Mesenchymal stem cell (in vitro differentiated cells and primary cell): ENCODE measurements at places on chromosomes 5 and 9.

- DNase-seq, result no peak
Measured at GRCh38 chr5:145574889-145575573, 260.1 kb downstream of the PRELID2 start.

DNA sequence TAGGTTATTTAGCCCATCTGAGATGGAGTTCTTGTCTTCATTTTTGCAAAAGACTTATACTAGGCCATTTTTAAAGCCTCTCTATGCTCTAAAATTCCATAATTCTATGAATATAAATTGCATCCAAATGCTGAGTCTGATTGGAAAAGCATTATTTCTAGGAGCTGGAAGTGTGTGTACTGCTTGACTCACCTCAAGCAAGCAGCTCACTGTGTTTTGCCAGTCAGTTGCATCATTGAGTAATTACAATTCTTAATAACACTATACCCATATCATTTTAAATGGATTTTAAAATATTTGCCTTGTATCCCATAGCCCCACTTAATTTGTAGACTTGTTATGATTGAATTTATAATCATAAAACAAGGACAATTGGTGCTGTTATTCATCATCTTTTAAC is 161.0 kb downstream of the PAM start:
- no peak for DNase-seq

DNA sequence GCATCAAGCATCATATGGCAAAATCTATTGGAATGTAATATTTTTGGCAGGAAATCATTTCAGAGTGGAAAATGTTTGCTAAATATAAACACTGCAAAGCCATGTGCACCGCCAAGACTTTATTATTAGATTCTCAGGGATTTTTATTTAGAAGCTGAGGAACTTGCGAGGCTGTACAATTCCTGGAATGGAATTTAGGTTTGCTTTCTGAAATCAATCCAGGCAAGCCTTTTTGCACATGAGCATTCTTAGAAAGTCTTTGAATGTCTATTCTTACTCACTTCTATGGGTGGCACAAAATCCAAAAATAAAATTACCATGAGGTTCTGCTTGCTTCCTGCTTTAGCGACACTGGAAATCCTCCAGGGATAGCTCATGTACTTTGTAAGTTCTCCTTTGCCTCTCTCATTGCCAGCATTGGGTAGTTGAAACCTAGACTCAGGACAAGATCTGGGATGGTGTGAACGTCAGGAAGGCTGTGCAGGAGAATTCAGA is 71.5 kb upstream of the PALM2AKAP2 start:
- no peak for DNase-seq

- peak; percentile 90 for DNase-seq
Measured at GRCh38 chr9:91515074-91515687, 91.5 kb upstream of the NFIL3 start.

DNA sequence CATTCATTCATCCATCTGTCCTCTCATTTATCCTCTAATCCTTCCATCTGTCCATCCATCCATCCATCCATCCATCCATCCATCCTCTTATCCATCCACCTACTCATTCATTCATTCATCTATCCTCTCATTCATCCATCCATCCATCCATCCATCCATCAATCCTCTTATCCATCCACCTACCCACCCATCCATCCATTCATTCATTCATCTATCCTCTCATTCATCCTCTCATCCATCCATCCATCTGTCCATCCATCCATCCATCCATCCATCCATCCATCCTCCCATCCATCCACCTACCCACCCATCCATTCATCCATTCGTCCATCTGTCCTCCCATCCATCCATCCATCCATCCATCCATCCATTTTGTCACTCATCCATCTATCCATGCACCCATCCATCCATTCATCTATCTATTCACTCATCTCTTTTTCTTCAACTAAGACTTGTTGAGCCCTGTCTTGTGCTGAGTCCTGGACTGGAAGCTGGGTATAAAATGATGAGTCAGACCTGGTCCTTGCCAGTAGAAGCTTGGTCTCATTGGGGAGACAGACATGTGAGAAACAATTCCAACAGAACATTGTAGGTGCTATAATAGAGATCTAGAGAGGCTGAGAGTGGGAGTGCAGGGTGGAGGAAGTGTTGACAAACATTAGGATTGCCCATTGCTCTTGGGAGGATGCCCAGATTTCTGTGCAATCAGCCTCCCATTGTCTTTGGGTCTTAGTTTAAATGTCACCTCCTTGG is 55.0 kb upstream of the IER5L start:
- DNase-seq, result no peak
